Stimulated activated CD4-positive, alpha-beta T cell treated with anti-CD3 and anti-CD28 coated beads, Interleukin-15, amount 100 ng/mL, for 48 hours (primary cell): ENCODE measurements at places on chromosomes 3 and 15.

GRCh38 chr15:64247906-64248541 lies 85.2 kb upstream of the PPIB start:
- DNase-seq = no peak

- no peak for DNase-seq
Measured at GRCh38 chr3:61780455-61781228, 219.3 kb downstream of the PTPRG start.

GRCh38 chr3:73212683-73213082 lies 151.2 kb downstream of the EBLN2 start:
- no peak for DNase-seq

DNA sequence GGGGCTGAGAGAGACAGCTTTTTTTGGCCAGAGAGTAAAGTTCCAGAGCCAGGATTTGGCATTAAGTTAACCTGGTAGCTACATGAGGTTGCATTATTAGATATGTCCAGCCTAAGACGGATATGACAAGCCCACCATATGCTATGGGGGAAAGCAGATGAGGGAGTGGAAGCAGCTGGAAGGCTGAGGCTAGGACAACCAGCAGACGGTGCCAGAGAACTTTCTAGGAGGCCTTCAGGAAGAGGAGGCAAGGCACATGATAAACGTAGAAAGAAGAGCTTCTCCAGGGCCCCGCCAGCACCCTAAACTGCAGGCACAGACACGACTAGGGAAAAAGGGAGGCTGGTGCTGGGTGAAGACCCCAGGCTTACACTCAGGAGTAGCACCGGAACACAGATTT lies 87.0 kb downstream of the CTNNB1 start:
- DNase-seq = no peak

DNA sequence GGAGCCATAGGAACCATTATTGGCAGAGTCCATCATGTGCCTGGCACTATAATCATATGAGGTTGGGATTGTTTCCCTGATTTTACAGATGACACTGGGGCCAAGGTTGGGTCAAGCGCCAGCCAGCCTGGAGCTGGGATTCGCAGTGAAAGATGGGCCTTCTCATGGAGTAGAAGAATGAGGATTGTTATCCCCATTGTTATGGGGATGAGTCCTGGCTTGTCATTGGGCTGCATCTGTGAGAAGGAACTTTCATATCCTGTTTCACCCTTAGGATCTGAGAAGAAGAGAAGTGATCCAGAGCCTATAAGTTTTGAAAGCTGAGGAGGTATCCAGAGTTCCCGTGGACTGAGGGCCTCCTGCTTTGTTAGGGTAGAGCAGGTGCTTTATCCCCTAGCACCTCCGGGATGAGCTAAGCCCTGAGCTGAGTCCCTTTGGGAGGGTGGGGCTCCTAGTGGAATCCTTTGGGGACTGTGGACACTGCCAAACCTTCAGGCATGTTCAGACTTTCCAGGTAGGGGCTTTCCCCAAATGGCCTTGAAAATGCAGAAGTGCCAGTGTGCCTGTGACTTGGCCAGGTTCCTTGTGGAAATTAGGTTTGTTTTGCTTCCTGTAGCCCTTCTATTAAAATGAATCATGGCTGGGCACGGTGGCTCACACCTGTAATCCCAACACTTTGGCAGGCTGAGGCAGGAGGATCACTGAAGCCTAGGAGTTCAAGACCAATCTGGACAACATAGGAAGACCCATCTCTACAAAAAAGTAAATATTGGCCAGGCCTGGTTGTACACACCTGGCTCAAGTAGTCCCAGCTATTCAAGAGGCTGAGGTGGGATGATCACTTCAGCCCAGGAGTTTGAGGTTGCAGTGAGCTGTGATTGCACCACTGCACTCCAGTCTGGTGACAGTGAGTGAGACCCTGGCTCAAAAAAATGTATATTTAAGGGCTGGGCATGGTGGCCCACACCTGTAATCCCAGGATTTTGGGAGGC lies 30.2 kb upstream of the BSN start:
- no peak for DNase-seq

DNA sequence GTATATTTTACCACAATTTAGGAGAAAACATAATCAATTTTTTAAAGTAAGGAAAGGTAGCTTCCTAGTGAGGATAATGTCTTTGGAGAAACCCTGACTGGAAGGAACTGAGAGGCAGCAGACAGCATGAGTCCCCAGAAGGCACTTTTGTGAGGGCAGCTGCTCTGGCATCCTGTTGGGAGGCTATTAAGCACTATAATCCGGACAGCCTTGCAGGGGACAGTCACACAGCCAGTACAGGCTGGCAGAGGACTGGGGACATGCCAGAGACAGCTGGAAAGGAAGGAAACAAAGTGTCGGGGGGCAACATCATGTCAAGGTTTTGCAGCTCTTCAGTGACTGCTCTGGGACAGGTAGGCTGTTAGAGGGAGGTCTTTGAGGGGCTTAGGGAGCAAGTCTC lies 15.7 kb downstream of the ACAN start:
- DNase-seq = no peak

DNA sequence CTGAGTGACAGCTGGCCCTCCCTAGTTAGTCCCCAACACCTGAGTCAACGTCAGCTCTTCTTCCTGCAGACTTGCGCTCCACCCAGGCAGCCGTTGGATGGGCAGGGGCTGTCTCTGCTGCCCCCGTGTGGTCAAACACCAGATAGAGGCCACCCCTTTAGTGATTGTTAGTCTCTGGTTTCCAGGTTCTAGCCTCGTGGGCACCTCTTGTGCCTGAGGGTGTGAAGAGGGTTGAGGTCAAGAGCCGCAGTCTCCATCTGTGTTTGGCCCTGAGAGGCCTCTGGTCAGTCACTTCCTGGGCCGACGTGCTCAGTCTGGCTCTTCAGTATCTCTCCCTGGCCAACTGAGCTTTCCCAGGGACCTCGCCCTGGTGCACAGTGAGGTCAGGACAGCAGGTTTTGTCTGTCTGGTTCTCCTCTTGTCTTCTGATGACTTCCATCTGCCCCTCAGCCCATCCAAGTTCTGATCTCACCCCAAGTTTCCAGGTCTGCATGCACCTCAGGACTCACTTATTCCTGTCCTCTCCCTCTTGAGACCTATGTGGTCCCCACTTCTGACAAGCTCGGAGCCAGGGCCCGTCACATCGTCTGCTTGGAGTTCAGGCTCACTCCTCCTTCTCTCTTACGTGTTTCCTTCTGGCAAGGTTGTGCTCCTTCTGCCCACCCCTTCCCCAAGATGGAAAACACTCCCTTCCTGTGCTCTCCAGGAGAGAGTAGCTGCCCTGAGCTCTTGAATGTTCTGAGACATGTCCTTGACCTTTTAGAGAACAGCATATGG lies 20.9 kb downstream of the CD276 start:
- DNase-seq = peak; percentile 55

DNA sequence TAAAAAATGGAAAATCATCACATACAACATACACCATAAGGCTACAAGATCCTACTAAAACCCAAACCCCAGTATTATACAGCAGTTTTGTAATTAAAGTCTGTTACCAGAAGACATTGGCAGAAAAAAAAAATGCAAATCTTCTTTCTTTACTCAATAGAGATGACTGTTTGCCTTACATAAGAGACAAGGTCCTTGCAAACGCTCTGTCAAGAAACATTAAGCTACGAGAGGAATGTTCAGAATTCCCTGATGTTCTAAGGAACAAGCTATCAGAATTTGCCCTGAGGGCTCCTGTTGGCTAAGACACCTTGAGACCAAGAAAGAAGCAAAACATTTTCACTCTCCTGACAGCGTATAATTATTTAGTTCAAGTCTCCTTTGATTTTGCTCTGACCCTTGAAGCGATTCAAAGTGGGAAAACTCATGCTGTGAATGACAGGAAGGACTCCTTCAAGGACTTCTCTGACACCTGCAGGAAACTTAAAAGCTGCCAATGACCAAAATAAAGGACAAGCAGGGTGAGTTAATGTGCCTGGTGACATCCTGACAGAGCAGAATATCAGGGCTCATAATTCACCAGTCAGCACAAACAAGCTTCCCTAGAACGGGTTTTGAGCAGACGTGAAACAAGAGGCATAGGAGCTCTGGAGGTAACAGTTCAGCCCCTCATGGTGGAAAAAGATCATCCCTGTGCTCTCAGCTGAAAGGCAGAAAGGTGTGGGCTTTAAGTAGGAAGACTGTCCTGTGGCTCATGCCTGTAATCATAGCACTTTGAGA lies 2.5 kb downstream of the SCAMP2 start:
- no peak for DNase-seq

GRCh38 chr15:76208084-76208785 lies 103.0 kb downstream of the ETFA start:
- no peak for DNase-seq

- DNase-seq = no peak
Measured at GRCh38 chr15:66739287-66739686, 37.3 kb downstream of the SMAD6 start.

- DNase-seq = no peak
Measured at GRCh38 chr3:99269606-99270351, 368.3 kb upstream of the DCBLD2 start.

- no peak for DNase-seq
Measured at GRCh38 chr3:46466273-46466672, 1.6 kb upstream of the LTF start.

GRCh38 chr3:188019727-188020126 lies 134.2 kb upstream of the LPP start:
- no peak for DNase-seq

- DNase-seq = no peak
Measured at GRCh38 chr3:192831111-192831644, 86.5 kb downstream of the MB21D2 start.

GRCh38 chr15:79023546-79023890 lies 67.1 kb downstream of the RASGRF1 start:
- no peak for DNase-seq

- DNase-seq = no peak
Measured at GRCh38 chr15:77243716-77244401, 172.9 kb upstream of the TSPAN3 start.

DNA sequence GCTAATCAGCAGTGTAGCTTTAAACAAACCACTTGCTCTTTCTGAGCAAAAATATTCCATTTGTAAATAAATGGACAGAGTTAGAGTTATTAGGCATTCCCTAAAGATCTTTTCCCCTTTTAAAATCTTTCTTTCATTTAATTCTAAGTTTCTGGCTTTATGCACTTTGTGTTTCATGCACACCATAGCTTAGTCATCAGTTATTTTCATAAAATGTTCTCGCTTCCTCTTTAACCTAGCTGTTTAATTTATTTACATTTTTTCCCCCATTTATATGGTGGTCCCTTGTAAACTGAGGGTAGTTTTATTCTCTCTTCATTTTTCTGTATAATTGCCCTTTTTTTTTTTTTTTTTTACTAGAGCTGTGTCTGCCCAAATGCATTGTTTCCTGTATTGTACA lies 315.0 kb upstream of the LRRFIP2 start:
- no peak for DNase-seq

DNA sequence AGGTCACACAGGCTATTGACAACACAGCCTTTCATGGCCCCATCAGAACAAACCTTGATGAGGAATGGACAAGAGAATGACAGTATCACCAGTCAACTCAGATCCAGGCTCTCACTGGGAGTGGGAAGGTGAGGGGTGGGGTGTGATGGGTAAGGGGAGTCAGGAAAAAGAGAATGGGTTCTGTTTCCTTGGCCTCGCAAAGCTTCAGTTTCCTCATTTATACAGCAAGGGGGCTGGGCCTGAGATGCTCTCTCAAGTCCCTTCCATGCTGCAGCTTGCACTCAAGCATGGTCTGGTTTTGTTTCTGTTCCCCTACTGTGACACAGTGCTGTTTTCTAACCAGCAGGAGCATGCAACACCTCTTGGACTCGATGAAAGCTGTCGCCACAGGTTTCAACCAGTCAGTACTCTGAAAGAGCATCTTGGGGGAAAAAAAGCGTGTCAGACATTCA lies 65.7 kb upstream of the IL12A start:
- DNase-seq = no peak

DNA sequence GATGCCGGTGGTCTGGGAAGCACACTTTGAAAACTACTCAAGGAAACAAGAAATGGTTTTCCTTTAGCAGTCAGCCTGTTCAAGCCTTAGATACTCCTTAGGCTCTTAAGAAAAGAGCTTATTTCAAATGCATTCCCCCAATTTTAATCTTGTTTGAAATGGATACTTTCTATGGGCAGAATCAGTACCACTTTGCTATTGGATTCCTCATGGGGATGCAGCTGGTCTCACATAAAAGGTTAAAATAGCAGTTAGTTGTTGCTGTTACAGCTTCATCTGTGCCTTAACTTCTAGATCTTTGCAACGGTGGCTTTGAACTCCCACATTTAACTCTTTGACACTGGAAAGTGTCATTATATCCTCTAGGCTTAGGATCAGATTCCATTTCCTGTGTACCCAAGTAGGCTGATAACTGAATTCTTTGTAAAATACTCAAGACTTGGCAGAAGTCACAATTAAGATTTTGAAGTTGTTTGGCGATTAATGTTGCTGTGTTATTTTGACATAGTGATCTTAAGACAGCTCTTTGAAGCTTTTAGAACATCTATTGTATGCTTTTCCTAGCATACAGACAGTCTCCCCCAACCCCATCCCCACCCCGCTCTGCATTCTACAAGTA lies 2.2 kb downstream of the THBS1 start:
- no peak for DNase-seq

DNA sequence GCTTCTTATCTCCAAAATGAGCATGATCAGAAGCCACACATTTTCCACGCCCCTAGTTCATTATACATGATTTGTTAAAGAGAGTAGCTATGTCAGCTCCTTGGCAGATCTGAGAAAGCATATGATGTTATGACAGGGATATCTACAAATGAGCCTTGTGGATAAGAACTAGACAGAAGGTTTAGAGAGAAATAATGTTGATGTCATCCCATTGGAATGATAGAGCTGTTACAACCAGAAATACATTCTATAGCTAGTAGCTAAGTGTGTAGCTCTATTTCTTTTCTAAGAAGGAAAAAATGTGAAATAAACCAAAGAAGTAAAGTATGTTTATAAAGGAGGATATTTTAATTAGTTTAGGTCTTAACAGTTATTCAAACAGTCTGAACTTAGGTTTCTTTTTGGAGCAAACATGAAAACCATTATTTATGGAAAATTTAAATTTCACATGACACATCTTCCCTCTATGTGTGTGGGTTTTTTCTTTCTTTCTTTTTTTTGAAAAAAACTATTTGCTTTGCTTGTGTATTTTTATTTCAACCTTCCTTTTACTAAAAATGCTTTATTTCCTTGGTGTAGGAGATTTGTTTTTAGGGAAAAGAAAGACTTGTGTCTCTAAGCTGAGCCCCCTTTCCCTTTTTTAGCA lies 167.7 kb downstream of the GHSR start:
- no peak for DNase-seq

GRCh38 chr3:106006571-106006970 lies 137.8 kb upstream of the CBLB start:
- DNase-seq = no peak

GRCh38 chr15:89652666-89653065 lies 2.6 kb downstream of the KIF7 start:
- DNase-seq = no peak

GRCh38 chr3:76765511-76765910 lies 274.4 kb upstream of the ROBO2 start:
- DNase-seq = no peak

GRCh38 chr3:194140520-194141414 lies 4.8 kb downstream of the HES1 start:
- no peak for DNase-seq

DNA sequence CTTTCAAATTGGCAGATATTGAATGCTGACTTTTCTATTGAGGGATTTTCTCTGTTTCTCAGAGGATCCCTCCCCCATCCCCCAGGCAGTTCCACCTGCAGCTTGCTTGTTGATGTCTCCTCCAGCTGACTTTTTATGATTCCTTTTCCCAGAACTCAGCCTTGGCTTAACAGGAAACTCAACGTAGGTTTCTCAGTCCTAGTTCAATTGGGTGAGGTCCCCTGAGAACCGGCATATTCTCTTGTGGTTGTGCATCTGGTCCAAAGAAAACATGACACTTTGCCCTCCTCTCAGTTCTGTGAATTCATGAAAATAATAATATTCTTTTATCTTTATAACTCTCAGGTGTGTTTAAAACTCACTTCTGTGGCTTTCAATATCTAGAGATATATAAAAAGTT lies 1222.1 kb downstream of the OTOL1 start:
- no peak for DNase-seq
